ENCODE measurements at places on chromosomes 12 and 14.

DNA sequence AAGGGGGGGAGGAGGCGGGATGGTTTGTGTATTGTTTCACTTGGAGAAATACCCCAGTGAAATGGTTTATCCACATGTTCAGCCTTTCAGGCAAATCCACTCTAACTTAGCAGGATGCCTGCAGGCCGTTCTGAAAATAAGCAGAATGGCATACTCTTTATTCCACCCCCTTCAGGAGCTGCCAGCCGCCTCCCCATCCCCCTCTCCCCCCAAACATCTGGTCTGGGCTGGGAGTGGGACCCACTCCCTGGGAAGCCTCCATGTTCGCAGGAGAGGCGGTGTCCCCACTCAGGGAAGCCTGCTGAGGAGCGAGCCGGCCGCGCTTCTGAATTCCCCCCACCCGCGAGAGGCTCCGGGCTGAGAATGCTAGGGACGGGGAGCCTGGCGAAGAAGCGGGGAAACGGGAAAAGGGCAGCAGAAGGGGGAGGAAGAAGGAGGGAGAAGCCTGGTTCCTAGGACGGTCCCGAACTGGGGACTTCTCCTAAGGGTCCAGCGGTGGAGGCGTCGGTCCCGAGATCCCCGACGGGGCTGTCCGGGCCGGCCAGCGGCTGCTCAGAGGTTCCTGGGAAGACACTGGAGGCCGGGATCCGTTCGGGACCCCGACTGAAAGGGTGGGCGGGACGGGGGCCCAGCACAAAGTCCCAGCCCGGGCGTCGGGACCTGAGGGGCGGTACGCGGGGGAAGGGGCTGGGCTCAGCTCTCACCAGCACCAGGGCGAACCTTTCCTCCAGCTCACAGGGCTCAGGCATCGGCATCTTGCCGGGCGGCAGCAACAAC is 666 bp downstream of the FMNL3 start:
- no peak for DNase-seq

DNA sequence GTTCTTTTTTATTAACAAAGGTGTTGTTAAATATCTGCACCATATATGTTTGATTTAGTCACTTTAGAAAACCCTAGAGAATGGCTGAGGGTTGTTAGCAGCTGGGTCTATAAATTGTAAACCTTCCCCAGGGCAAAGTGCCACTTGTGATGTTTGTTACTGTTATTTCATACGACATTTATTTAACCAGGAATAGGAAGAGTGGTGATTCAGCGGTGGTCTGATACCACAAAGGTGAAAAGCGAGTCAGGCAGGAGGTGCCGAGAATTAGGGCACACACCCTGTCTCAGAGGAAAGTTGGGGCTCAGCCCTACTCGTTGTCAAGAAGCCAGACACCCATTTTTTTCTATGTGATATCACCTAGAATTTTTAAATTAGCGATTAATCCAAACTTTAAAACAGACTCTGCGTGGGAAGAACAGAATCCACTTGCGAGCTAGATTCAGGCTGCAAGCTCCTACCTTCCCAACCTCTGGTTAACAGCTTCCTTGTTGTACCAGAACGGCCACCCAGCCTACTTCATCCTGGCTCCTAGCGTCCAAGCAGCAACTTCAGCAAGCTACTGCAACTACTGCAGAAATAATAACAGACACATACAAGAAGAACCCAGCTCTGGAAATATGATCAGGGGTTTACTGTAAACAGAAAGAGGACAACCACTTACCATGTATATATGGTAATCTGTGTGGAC is 126.7 kb downstream of the TMEM132D start:
- no peak for DNase-seq

- DNase-seq: no peak
Measured at GRCh38 chr12:49882851-49883464, 20.7 kb downstream of the FAIM2 start.

GRCh38 chr14:65854215-65854614 is 441.7 kb downstream of the FUT8 start:
- no peak for DNase-seq

DNA sequence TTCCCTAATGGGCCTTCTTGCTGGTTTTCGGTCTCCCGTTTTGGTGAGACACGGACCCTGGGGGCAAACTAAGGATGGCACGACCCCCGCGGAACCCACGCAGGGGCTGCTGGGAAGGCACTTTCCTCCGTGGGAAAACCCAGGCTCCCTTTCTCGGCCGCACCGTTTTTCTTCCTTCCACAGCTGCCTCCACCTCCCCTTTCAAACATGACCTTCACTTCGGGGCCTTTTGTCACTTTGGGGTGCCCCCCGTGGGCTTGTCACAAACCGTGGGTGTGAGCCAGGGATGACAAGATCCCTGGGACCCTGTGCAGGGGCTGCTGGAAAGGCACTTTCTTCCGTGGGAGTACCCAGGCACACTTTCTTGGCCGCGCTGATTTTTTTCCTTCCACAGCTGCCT is 268.7 kb downstream of the ALG10 start:
- no peak for DNase-seq

DNA sequence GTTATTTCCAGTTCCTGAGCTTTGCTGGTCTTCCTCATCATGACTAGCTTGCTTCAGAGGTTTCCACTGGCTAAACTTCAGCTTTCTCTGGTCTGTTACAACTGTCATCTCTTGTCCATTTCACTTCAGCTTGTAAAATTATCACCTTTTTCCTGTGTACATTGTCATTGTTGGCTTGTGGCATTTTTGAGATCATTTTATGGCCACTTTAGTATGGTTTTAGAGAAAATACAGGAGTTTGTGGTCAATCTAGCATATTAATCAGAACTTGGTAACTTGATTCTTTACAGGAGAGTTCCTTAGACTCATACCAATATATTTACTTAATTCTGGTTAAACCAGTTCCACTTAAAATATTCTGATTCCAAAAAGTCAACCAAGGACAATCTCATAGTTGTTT is 235.9 kb upstream of the KITLG start:
- DNase-seq: no peak

GRCh38 chr12:1575408-1576401 is 18.7 kb downstream of the FBXL14 start:
- no peak for DNase-seq

- DNase-seq: no peak
Measured at GRCh38 chr12:19896041-19896440, 456.7 kb downstream of the AEBP2 start.

GRCh38 chr12:11832093-11832492 is 182.6 kb downstream of the ETV6 start:
- peak; percentile 42 for DNase-seq

- no peak for DNase-seq
Measured at GRCh38 chr12:50579757-50580267, 75.0 kb downstream of the DIP2B start.

DNA sequence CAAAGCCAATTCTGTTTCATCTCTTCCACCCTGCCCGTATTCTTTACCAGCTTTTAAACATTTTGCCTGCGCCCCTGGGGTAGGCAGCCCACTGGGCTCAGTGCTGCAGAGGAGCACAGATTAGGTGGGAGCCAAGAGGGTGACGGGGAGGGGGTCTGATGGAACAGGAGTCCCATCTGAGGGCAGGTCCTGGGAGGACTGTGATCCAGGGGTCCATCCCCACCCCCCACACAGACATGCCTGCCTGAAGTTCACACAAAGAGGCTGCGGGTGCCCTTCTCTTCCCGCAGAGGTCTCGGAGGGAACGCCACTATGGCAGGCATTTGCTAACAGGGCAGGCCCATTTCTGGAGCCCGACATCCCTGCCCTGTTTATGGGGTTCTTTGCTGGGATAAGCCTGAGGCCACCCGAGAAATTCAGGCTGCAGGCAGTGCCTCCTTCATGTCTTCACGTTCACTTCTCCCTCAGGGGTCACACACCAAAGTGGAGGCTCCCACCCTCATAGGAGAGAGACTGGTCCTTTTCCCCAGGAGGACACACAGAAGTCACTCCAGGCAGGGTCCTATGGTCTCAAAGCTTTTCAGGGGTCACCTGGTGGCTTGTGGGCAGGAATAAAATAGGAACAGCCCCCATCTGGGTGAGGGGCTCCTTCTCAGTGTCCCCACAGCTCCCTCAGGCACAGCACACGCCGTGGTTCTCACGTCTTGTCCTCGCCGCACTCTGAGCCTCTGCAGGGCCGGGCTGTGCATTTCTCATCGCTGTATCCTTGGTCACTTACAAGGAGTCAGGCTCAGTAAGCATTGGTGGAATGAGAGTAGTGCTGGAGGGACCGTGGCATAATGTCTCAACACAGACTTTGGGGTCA is 12.9 kb downstream of the VASH1 start:
- DNase-seq: no peak

DNA sequence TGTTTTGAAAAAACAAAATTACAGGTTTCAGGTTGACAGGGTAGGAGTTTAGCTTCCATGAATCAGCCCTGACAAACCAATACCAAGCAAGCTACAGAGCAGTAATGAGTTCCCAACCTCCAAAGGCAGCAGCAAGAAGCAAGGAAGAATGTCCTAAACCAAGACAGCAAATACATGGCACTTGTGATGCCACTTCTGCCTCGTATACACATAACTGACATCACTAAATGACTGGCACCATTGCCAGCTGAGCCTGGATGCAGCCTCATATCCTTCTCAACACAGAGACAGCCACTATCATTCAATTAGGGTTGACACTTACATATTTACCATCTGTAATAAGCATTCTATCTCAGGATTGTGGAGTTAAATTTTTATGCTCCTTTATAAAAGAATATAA is 35.0 kb upstream of the MDM1 start:
- no peak for DNase-seq

DNA sequence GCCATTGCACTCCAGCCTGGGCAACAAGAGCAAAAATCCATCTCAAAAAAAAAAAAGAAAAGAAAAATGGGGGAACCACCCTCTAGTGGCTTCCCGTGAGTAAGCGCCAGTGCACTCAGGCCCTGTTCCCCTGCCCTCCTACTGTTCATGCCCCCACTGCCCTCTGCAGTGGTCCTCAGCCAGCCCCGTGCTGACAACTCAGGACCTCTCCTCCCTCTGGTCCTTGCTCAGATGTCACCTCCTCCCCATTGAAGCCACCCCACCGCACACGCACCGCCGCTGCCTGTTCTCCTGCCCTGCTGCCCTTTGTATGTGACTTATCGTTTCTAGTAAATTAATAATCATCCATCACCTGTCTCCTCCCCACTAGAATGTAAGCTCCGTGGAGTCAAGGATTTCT is 58.8 kb upstream of the DYNC1H1 start:
- no peak for DNase-seq

- DNase-seq: no peak
Measured at GRCh38 chr12:106190581-106190980, 51.8 kb upstream of the NUAK1 start.

- peak; percentile 62 for DNase-seq
Measured at GRCh38 chr12:123140676-123141614, 9.9 kb downstream of the PITPNM2 start.

DNA sequence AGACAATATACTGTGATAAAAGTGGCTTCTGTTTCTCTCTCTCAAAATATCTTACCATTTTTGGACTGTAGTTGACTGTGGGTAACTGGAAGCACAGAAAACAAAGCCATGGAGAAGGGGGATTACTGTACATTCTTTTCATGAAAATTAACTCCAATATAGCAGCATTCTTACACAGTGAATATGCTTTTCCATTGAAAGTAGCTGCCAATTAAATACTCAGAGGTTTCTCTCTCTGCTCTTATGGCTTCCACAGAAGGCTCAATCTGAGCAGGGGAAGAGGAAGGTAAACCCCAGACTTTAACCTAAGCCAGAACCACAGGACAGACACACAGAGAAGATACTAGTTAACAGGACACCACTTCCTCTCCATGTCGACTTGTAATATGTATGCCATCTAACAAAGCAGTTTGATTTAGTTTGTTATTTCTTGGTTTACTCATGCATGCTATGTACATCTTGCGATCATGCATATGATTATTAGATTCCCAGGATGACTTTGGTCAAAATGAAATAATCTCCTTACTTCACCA is 150.2 kb downstream of the SSPN start:
- DNase-seq: no peak

GRCh38 chr12:19657118-19657731 is 217.9 kb downstream of the AEBP2 start:
- no peak for DNase-seq

GRCh38 chr14:65943916-65944410 is 531.4 kb downstream of the FUT8 start:
- DNase-seq: no peak

GRCh38 chr12:71900091-71900490 is 38.6 kb upstream of the TPH2 start:
- no peak for DNase-seq

GRCh38 chr12:69262264-69262974 is 23.1 kb downstream of the CPSF6 start:
- DNase-seq: no peak

DNA sequence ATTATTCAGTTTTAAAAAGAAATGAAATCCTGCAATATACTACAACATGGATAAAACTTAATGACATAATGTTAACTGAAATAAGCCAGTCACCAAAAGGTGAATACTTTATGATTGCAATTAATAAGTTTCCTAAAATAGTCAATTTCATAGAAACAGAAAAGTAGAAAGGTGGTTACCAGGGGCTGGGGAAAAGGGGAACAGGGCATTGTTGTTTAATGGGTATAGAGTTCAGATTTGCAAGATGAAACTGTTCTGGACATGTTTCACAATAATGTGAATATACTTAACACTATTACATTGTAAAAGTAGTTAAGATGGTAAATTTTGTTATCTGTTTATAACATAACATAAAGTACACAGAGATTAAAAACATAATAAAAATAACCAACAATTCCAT is 550.9 kb downstream of the CCER1 start:
- no peak for DNase-seq

- DNase-seq: peak; percentile 60
Measured at GRCh38 chr12:6462234-6462995, 8.1 kb downstream of the VAMP1 start.

DNA sequence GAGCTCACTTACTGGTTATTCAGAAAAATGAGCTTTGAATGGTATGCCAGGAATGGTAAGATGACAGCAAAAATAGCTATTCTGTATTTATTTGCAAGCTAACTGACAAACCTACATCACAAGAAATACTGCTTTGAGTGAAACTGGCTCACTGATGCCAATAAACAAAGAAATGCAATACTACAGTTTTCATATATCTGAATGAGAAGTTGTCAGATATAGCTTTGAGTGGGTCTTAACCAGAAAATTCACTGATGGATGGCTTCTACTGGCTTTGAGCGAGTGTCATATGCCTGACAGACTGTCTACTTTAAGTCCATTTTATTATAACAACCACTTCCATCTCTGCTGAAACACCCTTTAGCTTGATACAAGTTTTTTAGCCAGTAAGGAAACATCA is 330.1 kb downstream of the NELL2 start:
- no peak for DNase-seq

DNA sequence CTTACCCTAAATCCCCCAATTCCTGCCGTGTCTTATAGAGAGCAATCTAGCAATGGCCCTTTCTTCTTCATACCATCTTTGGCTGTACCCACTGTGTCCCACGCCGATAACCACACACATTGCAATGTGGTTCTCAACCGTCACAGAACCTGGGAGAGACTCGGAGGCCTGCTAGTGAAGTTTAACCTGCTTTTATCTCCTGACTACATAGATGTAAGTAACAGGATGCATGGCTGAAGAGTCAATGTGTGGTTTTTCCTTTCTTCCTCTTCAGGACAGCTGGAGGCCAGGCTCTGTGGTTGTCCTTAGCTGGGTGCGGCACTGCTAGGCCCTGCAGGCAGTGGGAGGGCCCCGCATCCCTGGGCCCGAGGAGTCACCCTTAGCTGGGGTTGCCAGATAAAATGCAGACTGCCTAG is 51.3 kb downstream of the ZNF664 start:
- no peak for DNase-seq
